CD8-positive, alpha-beta memory T cell (primary cell): ENCODE measurements at places on chromosomes 16 and 17.

- DNase-seq, result no peak
Observed at GRCh38 chr17:4407216-4407615, 26.5 kb upstream of the SPNS3 start.

- DNase-seq, result no peak
Observed at GRCh38 chr17:6098823-6099180, 28.6 kb downstream of the WSCD1 start.

- DNase-seq, result no peak
Observed at GRCh38 chr16:48907906-48908634, 298.1 kb upstream of the N4BP1 start.

GRCh38 chr17:29593591-29594518 is 923 bp downstream of the ANKRD13B start:
- DNase-seq, result no peak

DNA sequence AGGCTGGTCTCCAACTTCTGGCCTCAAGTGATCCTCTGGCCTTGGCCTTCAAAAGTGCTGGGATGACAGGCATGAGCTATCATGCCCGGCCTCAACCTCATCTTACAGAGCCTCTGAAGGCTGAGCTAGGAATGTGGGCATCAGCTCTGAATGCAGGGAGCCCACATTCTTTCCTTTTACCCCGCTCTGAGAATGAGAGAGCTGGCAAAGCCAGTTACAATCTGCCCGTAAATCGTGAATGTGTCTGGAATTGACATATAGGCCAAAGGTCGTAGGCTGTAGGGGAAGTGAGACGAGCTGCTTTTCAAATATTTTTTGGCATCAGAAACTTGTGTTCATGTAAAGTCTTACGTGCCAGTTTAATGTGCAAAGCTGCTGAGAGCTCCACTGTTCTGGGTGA is 4.5 kb downstream of the TMEM238L start:
- no peak for DNase-seq
